Mesothelial cell of epicardium (in vitro differentiated cells): ENCODE measurements at places on chromosomes 12 and 14.

GRCh38 chr12:110932046-110932445 is 11.7 kb upstream of the MYL2 start:
- no peak for DNase-seq

DNA sequence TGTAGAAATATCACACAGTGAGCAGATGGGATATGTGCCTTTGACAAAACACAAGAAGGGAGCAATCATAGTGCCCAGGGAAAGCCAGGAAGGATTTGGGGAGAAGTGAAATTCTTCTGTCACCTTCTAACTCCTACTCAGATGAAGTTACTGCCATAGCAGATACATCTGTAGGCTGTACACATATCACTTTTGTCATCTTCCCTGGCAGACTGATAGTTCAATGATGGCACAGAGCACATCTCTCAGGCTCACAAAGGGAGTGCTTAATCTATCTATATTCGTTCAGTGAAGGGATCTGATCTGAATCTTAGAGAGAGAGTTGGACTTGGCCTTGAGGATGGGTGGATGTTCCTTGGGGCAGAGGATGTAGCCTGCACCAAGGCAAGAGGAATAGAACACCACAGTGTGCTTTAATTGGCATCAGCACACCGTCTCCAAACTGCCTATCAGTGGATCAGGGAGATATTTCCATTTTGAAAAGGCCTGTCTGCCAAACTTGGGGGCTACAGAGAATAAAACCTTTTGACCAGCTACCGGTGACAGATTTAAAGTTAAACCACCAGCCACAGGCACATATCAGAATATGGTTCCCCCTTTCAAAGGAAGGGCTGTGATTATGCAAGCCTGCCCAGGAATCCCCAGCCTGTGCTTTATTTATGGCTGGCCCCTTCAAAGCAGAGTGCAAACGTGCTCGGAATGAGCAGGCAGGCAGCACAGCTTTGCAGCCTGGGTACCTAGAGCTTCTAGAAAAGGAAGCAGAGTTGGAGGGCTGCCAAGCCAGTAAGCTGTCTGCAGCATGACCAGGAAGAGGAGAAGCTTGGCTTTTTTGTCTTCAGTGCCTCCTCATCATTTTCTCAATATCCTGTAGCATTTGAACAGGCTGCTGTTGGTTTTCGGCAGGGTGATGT is 165.5 kb upstream of the DYRK2 start:
- DNase-seq: peak; percentile 66

DNA sequence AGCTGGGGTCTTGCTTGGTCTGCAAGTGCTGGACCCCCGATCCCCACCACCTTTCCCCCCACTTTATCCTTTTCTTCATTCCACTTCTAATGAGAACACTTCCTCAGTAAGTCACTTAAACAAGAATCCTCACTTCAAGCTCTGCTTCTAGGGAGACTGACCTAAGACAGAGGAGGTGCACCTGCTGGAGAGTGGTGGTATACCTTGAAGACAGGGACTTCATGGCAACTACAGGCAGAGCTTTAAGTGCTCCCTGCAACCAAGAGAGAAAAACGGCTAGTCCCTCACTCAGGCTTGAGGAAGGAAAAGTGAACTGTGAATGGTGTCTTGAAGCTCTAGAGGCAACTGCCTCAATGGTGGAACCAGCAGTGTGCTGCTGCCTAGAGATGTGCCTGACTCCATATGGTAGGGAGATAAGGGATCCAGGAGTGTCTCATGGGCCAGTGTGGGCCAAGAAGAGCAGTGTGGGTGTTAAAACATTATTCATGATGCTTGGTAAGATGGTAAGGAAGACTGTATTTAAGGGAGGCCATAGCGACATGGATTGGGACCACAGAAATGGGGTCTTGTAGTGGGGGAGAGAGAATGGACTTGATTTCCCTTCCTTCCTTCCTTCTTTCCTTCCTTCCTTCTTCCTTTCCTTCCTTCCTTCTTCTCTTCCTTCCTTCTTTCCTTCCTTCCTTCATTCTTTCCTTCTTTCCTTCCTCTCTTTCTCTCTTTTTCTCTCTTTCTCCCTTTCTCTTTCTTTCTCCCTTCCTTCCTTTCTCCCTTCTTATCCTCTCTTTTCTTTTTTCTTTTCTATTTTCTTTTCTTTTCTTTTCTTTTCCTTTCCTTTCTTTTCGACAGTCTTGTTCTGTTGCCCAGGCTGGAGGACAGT is 96.2 kb upstream of the NAP1L1 start:
- no peak for DNase-seq

DNA sequence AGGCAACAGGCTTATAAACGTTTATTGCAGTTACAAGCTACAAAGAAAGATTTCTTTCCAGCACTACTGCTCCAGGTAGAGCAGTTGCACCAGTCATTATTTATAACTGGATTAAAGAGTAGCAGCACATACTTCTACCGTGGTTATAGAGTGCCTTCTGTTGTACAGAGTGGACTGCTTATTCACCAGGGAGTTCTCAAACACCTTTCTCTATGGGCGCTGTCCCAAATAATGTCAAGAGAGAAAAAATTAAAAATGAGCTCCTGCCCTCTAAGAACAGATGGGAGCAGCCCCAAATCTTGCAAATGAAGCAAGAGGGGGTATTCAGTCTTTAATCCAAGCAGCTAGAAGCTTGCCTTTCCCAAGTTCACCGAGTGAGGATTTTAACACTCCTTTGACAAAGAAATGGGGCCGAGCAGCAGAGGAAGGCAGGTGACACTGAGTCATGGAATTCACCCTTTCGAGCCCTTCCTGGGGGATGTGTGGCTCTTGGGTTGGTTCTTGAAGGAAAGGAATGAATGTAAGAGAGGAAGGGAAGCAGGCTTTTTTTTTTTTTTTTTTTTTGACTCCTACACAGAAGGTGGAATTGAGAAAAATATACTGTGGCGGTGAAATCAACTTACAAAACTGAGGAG is 181.2 kb downstream of the PRKCH start:
- no peak for DNase-seq

DNA sequence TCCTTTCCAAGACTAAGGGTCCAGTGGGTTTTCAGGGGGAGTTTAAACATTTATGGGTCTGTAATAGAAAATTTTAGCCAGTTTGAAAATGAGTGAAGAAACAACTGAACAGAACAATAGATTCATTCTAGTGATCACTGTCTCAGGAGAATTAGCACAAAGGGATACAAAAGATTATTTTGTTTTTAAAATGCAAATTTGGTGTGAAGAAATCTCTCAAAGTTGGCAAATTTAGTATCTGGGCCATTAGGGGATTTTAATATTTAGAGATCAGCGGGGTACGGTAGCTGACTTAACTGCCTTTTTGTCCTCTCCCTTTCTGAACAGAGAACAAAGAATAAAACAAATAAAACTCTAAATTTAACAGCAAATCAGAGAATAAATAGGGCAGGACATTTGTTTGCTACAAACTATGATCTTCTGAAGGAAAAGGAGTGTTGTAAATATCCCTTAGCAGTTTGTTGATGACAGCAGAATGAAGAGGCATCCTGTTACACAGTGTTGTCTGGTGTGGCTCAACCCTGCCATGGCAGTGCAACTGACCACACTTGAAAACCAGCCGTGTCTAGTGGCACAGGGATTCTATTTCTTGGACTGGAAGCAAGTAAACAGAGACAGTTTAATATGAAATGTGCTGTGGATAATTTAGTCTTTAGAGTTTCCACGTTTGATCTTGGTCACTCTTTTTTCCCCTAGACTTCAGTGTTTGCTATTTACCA is 46.3 kb upstream of the LRTM2 start:
- DNase-seq: no peak

- DNase-seq: no peak
Measured at GRCh38 chr12:90262251-90262650, 553.6 kb upstream of the ATP2B1 start.

- DNase-seq: no peak
Measured at GRCh38 chr14:98871796-98872195, 400.2 kb downstream of the BCL11B start.

GRCh38 chr14:104394409-104394851 is 185.1 kb upstream of the C14orf180 start:
- no peak for DNase-seq

GRCh38 chr14:72876005-72876709 is 17.7 kb downstream of the DPF3 start:
- DNase-seq: no peak

DNA sequence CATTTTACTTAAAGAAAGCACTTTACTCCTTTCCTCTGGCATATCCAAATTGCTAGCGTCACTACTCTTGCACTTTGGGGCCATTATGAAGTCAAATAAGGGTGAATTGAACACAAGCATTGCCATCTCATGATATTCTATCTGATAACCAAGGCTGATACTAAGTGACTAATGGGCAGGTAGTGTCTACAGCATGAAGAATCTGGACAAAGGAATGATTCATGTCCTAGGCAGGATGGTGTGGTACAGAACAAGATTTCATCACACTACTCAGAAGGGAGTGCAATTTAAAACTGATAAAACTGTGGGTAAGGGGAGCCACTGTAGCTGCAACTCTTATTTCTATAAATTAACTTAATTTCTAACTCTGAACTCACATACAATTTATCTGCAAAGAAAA is 7.7 kb upstream of the SLC6A15 start:
- DNase-seq: no peak

- DNase-seq: no peak
Measured at GRCh38 chr14:72679141-72679535, 214.8 kb downstream of the DPF3 start.

GRCh38 chr14:20743556-20743955 is 2.1 kb upstream of the EDDM3A start:
- no peak for DNase-seq

- DNase-seq: no peak
Measured at GRCh38 chr12:132265056-132265800, 64.2 kb downstream of the GALNT9 start.

GRCh38 chr14:22338381-22338780 is 250.6 kb downstream of the DAD1 start:
- no peak for DNase-seq

DNA sequence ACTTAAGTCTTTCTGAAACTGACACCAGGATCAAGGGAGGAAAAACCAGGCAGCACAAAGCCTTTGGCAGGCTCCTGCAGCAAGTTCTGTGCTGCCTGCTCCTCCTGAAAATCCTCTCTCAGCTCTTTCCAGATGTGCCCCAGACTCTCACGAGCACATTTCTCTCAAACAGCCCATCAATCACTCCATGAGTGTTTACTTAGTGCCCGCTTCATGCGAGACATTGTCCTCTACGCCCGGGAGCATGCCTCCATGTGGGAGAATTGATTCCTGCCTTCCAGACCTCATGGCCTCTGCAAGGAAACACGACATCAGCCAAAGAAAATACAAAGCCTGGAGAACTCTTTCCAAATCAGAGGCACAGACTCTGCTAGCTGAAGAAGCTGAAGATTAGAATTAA is 46.5 kb upstream of the TSPAN11 start:
- DNase-seq: no peak
